Stimulated activated CD8-positive, alpha-beta memory T cell treated with anti-CD3 and anti-CD28 coated beads, Interleukin-2, amount 100 ng/mL, for 1 hour (primary cell): ENCODE measurements at places on chromosomes 16 and 17.

- no peak for DNase-seq
Observed at GRCh38 chr16:88534638-88535190, 35.5 kb upstream of the ZC3H18 start.

- DNase-seq: no peak
Observed at GRCh38 chr17:46208997-46209396, 15.8 kb upstream of the KANSL1 start.

DNA sequence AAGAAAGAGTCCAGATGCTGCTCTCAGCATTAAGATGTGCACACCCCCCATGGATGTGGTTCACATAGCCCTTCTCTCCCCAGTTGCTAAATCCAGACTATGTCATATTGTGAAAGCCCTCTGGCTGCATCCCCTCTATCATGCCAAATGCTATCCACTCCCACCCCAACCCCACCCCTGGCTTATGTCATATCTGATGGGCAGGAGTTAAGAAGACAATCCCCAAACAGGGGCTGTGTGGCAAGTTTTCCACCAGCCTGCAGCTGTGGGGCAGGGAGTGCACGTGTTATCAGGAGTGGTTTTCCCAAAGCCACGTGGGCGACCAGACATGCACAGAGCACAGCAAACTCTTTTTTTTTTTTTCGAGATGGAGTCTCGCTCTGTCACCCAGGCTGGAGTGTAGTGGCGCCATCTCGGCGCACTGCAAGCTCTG, 10.0 kb downstream of the FAM117A start:
- no peak for DNase-seq

- no peak for DNase-seq
Observed at GRCh38 chr17:76822184-76822778, 45.9 kb upstream of the MGAT5B start.

DNA sequence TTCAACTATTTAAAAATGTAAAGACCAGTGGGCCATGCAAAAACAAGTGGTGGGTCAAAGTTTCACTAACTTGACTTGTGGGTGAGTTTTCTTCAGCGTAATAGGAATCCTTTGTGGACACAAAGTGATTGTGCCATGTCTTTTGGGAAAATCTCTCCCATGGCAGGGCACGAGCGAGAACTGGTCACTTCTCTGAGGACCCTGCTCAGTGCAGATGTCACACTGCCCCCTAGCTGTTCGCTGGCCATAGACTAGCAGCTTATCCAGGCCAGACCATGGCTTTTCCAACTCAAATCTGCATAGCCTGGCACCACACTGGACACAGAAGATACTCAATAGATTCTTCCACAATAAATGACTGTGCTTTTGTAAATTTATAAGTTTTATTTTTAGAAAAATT, 306.0 kb upstream of the CCL2 start:
- no peak for DNase-seq

DNA sequence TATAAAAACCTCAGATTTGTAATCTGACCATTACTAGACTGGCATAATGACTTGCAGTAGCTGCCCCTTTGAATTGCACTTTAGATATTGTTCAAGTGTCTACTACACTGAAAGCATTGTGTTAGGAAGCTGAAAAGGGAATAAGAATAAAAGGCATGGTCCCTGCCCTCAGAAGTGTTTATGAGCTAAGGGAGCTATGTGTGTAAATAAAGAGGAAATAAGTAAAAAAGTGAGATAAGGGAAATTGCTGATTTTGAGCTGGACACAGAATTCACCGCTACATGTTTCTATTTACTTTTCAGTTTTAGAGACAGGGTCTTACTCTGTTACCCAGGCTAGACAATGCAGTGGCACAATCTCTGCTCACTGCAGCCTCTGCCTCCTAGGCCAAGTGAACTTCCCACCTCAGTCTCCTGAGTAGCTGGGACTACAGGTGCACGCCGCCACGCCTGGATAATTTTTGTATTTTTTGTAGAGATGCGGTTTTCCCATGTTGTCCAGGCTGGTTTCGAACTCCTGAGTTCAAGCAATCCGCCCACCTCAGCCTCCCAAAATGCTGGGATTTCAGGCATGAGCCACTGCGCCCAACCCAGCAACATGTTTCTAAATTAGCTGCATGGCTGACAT, 57.0 kb downstream of the GRB2 start:
- no peak for DNase-seq

GRCh38 chr17:49957350-49957749, 11.6 kb upstream of the DLX4 start:
- DNase-seq: no peak

DNA sequence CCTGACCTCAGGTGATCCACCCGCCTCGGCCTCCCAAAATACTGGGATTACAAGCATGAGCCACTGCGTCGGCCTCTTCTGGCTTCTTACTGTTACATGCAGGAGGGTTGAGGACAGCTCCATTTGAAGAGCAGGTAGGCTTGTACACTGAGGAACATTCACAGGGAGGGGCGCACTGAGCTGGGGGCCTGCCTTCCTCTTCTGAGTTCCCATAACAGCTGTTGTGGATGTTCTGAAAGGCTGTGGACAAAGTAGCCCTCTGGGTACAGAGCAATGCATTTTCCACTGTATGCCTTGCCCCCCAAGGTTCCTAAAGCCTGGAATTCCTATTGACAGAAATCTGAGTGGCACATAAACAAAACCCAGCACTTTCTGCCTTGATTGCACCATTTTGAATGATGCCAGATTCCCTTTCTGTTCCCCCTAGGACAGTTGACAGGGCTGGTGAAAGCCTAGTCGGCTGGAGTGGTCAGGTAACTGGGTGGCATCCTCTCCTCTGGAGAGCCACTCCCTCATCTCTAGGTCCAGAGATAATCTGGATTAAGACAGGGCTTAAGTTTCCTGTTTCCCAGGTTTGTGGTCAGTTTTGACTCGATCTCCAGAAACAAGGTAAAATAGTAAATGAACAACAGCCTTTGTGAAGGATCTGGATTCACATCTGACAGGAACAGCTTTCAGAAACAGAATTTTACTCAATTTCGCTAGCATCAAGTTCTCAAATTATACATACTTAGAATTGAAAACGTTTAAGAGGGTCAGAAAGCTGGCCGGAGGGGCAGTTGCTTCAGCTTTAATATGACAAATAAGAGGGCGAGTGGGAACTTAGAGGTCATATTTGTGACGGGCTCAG, 1.3 kb upstream of the CDK5R1 start:
- no peak for DNase-seq

DNA sequence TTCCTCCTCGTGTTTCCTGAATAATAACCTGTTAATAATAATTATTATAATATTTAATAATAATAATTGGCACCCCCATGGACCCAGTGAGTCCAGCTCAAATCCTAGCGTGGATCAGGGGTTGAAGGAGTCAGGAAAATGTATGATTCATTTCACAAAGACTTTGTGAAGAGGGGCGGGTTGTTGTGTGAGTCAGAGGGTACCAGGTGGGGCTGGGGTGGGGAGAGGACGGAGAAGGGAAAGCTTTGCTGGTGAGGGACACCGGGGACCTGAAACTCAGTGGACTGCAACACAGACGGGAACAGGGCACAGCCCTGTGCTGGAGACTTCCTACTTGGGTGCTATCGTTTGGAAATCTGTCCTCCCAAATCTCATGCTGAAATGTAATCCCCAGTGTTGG, 3.1 kb upstream of the ADORA2B start:
- no peak for DNase-seq

DNA sequence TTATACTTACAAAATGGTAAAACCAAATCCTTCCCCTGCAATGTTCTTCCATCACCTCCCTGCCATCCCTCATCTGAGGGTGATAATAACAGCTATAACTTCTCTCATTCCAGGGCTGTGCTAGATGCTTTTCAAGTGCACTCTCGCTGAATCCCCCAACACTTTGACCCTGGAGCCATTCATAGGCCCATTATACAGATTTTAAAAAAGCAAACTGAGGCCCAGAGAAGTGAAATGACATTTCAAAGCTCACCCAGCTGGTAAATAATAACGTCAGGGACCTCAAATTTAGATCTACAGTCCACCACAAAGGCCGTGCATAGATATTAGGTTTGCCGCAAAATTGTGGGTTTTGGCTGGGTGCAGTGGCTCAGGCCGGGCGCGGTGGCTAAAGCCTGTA, 378.8 kb downstream of the SLC39A11 start:
- no peak for DNase-seq

DNA sequence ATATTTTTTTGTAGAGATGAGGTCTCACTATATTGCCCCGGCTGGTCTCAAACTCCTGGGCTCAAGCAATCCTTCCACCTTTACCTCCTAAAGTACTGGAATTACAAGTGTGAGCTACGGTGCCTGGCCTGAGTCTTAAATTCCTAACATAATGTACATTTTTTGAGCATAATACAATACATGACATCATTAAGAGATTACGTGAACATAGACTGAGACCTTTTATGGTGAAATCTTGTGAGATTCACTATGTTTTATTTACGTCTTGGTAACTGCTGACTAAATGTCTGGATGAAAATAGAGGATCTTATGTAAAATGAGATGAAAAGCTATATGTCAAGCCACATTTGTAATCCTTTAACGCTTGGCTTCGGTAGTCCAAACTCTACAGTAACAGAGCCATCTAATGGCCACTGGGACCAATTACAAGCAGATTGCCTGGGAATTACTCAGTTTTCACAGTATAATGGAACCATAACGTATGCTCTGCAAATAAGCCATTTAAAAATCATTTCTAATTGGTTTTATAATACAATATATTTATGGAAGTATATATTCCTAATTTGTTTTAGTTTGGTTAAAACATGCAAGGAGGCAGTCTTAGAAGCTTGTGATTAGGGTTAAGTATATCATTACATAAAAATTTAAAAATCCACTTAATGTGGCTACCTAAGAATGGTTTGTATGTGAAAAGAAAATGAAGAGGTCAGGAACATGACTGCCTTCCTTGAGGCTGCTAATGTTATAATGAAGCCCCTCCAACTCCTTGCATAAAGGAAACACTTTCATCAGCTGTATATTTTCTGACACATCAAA, 8.1 kb upstream of the EFCAB13 start:
- no peak for DNase-seq

GRCh38 chr17:28993645-28994426, 12.0 kb downstream of the SEZ6 start:
- no peak for DNase-seq

DNA sequence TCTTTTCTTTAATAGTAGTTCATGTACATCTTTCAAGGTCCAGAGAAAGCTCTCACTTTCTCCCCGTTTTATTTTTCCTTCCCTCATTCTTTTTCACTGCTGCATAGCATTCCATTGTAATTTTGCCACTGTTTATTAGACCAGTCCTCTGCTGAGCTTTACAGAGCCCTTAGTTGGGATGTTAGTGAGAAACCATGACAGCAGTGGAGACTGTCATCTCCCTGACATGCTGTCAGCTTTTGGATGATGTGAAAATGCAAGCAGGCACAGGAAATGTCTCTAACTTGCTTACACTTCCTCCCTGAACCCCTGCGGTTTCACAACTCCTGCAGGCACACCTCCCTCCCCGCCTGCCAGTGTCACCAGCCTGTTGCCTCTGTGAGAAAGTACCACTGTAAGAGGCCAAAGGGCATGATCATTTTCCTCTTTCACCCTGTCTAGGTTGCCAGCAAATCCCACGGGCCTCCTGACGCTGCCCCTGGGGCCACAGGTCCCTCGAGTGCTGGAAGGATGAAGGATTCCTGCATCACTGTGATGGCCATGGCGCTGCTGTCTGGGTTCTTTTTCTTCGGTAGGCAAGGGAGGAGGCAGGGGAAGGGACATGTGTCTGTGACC, at the start of gene ITGAL:
Gene ITGAL, plus strand, starts transcription at position 415 of the 615 bp plus-strand sequence. Its CDS starts 96 bp downstream, at position 511.
- peak; percentile 64 for DNase-seq

DNA sequence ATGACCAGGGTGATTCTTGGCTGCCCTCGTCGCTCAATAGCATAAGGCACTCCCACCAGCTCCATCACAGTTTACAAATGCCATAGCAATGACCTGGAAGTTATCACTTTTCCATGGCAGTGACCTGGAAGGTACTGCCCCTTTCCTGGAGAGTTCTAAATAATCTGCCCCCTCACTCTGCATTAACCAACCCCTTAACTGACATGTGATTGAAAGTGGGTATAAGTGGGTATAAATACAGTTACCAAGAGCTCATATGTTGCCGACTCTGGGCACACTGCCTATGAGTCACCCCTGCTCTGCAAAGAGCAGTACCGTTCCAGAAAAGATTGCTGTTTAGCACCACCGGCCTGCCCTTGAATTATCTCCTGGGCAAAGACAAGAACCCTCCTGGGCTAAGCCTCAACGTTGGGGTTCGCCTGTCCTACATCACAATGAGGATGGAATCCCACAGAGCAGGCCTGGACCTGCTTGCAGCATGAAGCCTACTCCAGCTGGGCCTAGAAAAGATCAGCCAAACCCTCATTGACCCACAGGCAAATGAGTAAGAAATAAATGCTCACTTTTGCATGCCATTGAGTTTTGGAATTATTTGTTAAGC, 95.2 kb upstream of the SEC14L1 start:
- DNase-seq: no peak

GRCh38 chr17:29138184-29138955, 41.8 kb downstream of the MYO18A start:
- no peak for DNase-seq

DNA sequence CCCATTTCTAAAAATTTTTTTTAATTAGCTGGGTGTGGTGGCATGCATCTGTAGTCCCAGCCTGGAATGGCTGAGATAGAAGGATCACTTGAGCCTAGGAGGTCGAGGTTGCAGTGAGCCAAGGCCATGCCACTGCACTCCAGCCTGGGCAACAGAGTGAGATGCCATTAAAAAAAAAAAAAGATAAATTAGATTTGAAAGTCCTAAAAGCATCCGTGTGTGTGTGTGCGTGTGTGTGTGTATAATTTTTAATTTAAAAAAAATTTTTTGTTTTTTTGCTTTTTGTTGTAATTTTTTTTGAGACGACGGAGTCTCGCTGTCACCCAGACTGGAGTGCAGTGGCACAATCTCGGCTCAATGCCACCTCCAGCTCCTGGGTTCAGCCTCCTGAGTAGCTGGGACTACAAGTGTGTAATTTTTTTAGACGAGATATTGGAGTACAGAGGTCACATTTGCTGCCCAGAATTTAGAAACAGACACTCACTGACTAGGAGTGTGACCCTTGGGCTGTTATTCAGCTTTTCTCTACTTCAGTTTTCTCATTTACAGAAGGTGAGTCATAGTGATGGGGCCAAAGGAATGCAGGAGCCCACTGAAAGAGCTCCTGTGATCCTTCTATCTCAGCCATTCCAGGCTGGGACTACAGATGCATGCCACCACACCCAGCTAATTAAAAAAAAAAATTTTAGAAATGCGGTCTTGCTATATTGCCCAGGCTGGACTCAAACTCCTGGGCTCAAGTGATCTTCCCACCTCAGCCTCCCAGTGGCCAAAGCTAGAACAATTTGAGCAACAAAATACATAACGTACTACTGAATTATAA, 25.5 kb upstream of the TBX4 start:
- no peak for DNase-seq

DNA sequence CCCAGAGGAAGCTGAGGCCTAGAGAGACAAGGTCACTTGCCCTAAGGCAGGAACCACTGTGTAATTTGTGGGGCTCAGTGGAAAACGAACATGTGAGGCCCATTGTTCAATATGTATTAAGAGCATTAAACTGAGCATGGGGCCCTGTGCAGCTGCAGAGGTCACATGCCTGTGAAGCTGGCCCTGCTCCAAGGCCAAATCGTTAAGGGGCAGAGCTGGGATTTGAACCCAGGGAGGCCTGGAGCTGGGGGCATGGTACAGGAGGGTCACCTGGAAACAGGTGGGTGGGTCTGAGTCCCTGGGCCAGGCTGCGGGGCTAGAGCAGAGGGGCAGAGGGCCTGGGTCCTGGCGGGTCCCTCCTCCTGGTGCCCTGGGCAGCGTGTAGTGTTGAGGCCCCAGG, 19.7 kb downstream of the C16orf74 start:
- DNase-seq: no peak

GRCh38 chr16:64982581-64982980, 139.3 kb downstream of the CDH11 start:
- no peak for DNase-seq
